Progenitor cell of endocrine pancreas (in vitro differentiated cells): ENCODE measurements at places on chromosomes 1 and 21.
A peak's percentile ranks its signal among the peaks of the same experiment; 100 is the strongest.

DNA sequence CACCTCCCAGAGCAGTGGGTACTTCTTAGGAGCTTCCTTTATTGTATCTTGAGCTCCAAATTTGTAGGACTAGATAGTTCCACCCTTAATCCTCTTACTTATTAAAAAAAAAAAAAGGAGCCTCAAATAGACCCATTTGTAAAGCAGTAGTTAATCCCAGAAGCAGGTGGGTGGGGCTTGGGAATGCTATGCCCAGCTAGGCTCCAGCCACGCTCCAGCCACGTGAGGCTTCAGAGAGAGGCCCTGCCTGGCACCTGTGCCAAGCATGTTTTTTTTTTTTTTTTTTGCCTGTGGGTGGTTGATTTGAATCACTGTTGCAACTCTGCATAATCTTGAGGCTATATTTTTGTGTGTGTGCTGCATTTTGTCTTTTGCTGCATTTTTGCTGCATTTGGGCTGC is 7.0 kb downstream of the CACNA1E start:
- DNase-seq = no peak

- DNase-seq = no peak
Observed at GRCh38 chr1:6703016-6703415, 1.4 kb upstream of the DNAJC11 start.

DNA sequence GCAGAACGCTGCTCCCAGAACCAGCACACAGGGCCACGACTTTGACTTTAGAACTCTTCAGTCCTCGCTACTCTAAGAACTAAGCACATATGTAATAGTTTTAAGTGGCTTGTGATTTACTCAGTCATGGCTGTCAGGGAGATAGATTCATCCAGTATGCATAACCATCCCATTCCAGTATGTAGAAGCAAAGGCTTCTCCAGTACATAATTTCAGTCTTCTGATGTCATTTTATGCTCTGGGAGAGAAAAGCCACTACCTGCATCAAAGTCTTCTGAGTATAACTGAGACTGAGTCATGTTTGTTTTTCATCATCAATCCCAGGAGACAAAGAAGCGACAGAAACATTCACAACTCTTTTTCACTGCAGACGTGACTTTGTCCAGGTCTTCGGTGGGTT is 885.7 kb downstream of the PLA2G4A start:
- no peak for DNase-seq

- no peak for DNase-seq
Observed at GRCh38 chr1:245458234-245458633, 303.4 kb downstream of the KIF26B start.

GRCh38 chr1:207063014-207063413 is 9.9 kb downstream of the PFKFB2 start:
- no peak for DNase-seq

- no peak for DNase-seq
Observed at GRCh38 chr1:21547876-21548275, 38.7 kb downstream of the ALPL start.

GRCh38 chr1:998995-999724 is 737 bp downstream of the HES4 start:
- peak; percentile 39 for DNase-seq

DNA sequence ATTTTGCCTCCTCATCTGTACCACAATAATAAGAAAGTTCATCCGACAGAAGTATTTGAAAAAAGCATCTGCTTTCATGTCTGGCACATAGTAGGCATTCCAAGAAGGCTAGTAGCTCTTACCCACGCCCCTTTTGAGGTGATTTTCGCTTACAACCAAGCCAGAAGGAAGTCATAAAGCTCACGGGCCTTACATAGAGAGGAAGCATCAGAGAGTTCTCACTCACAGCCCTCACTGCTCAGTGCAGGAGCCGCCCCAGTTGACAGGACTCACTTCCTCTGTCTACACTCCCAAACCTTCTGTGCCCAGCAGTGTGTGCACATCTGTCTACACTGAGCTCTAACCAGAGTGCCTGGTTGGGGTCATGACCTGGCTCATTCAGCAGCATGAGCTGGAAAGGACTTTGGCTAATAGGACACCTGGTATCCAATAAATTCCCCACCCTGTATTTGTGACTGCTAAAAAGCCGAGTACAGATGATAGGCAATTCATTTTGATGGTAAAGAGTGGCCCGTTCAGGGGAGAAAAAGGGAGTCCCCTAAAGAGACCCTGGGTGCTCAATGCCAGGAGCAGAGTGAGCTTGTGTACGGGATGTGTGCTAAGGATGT is 36.8 kb upstream of the DUSP10 start:
- DNase-seq = no peak

- DNase-seq = no peak
Observed at GRCh38 chr1:156929596-156930238, 9.3 kb downstream of the LRRC71 start.

DNA sequence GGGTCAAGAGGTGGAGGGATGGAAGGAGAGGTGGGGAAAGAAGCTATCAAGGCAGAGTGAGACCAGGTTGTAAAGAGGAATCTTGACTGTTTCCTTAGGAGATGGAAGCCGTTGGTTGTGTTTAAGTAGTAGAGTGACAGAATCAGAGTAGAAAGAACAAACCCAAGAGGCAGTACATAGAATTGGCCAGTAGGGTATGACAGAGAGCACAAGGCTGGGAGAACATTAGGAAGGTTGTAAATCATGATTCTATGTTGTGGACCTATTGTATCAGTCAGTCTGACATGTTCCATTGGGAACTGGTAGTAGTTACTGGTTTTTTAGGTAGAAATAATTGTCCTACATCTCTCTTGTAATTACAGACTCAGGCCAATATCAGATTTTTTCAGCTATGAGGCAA is 486.9 kb upstream of the USP24 start:
- DNase-seq = no peak

- DNase-seq = peak; percentile 14
Observed at GRCh38 chr1:235329139-235329902, 951 bp downstream of the GGPS1 start.

GRCh38 chr1:61474963-61475362 is 250.0 kb downstream of the TM2D1 start:
- no peak for DNase-seq

DNA sequence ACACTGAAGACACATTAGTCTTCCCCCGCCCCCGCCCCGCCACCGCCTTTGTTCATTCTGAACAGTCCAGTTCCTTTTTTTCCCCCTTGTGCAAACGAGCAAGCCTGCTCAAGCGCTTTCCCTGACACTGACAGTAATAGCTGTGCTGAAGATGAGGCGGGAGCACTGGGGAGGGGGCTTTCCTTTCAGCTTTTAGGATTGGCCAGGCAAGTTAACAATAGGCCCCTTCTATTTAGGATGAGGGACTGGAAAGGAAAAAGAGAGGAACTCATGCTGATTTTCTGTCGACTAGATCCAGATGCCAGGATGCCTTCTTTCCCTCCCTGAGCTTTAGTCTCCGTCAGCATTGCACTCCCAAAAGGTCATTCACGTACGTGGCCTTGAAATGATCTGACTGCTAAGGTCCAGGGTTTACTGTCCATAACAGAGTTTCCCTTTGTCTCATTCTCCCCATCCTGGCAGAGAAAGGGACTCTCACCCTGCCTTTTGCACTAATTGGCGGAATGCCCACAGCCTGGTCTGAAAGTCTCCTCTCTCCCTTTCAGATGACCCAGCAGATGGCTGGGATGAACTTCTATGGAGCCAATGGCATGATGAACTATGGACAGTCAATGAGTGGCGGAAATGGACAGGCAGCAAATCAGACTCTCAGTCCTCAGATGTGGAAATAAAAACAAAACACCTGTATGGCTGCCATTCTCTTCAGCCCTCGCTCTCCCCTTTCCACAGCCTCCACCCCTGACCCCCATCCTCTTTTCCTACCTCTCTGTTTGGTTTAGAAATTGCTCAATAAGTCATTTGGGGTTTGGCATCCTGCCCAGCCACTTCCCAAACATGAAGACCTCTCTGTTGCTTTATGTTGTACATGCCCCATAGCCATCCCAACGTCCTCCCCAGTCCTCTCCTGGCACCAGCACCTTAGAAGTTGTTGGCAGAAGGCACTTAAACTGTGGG is 28.6 kb upstream of the ZFP69B start:
- DNase-seq = no peak

DNA sequence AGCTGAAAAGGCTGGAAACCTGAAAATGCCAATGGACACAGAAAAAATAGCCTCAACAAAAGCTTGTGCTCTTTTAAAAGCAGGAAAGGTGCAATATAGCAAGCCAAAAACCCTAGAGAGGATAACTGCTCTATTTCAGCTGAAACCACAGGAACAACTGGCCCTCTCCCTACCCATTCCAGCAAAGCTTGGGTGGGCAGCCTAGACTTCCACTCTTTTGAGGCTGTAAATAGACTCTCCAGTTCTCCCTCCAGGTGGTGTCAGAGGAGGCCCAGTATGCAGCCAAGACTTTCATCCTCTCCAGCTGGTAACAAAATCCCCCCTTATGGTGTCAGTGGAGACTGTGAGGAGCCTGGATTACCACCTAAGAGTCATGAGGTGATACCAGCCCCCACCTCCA is 206.9 kb upstream of the PLD5 start:
- DNase-seq = no peak

DNA sequence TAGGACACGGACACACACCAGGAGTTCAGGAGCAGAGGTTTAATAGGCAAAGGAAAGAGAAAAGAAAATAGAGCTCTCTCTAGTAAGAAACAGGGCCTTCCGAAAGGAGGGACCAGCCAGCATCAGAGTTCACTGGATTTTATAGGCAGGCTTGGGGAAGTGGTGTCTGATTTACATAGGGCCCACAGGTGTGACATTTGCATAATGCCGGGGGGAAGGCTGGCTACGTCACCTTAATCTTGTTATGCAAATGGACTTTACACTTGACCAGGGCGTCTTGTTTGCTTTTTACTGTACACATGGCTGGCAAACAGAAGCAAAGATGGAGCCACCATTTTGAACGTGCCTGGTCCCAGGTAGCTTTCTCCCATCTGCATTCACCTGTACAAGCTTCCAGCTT is at the start of gene OR14A16:
TSS of gene OR14A16 (minus strand) at position 97 of the 400 bp plus-strand sequence. CDS start 8,390 bp downstream, outside the sequence.
- DNase-seq = no peak

DNA sequence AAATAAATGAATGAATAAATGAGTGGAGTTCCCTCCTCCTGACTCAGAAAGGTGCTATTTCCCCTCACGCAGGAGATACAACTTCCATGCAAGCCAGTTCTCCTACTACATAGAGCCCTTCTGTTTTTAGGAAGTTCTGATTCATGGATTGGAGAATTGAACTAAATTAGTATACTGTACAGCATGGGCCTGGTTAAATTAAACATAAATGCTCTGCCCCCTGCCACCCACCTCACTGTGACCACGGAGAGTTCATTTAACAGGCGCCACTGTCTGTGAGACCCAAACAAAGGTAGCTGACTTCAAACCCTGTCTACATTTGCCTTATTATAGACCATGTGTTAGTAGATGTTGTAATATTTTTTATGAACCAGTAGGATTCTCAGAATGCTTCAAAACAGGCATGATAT is 9.1 kb upstream of the IRF2BP2 start:
- no peak for DNase-seq

GRCh38 chr21:18104802-18105201 is 139.8 kb upstream of the CHODL start:
- DNase-seq = no peak

- DNase-seq = no peak
Observed at GRCh38 chr1:16158993-16159831, 3.3 kb upstream of the EPHA2 start.

DNA sequence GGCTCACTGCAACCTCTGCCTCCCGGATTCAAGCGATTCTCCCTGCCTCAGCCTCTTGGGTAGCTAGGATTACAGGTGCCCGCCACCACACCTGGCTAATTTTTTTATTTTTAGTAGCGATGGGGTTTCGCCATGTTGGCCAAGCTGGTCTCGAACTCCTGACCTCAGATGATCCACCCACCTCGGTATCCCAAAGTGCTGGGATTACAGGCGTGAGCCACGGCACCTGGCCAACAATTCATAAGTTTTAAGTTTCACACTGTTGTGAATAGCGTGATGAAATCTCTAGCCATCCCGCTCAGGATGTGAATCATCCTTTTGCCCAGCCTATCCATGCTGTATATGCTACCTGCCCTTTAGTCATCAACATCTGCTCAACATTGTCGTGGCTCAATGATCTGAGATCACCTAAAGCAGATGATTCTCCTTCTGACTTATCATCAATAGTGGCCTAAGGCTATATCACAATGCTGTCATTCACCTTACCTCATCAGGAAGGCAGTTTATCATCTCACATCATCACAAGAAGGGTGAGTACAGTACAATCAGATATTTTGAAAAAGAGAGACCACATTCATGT is 2.6 kb downstream of the PFDN2 start:
- DNase-seq = no peak

- DNase-seq = peak; percentile 14
Observed at GRCh38 chr1:228735871-228736586, 750 bp downstream of the RHOU start.

- DNase-seq = no peak
Observed at GRCh38 chr1:222243902-222244301, 304.0 kb downstream of the HHIPL2 start.

- DNase-seq = no peak
Observed at GRCh38 chr1:115900856-115901255, 59.9 kb upstream of the NHLH2 start.

GRCh38 chr1:194295685-194296084 is 1109.3 kb upstream of the B3GALT2 start:
- DNase-seq = no peak

- no peak for DNase-seq
Observed at GRCh38 chr21:44458971-44459711, 3.8 kb downstream of the LRRC3 start.

- DNase-seq = no peak
Observed at GRCh38 chr1:207867136-207868109, 43.5 kb downstream of the CD34 start.

- DNase-seq = no peak
Observed at GRCh38 chr1:25804244-25804963, 4.4 kb downstream of the SELENON start.

GRCh38 chr1:45870500-45870899 is 67.1 kb downstream of the MAST2 start:
- no peak for DNase-seq

DNA sequence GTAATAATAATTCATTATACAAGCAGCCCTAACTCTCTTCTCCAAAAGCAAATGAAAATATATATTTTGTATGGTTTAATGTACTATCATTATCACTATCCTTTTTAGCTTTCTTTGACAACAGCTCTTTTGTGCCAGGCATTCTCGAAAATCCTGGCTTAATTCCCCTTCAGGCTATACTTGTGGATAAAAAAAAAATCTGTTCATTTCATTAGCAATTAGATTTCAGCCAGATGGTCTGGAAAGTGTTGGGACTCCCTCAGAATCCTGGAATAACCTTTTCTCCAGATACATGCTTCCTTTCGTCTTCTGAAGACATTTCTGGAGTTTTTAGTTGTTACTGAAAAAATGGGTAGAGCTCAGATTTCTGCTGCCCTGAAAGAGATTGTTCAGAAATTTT is 83.4 kb upstream of the PLPPR4 start:
- no peak for DNase-seq

GRCh38 chr1:24683713-24684162 is 40.6 kb downstream of the SRRM1 start:
- no peak for DNase-seq
